ENCODE measurements at places on chromosomes 12 and 14. TPM values are rescaled to one million over a fixed set of nuclear protein-coding genes. Genes with fewer than 3 reads are reported as not detected.

The ERP27 gene
- total RNA-seq, result 0.24 TPM

The NGB gene
- total RNA-seq, result not detected

The TEX52 gene
- total RNA-seq, result 11.3 TPM

The NKX2-1 gene
- total RNA-seq, result 2.9 TPM

The OTOGL gene
- total RNA-seq, result 3.1 TPM

The OTUB2 gene
- total RNA-seq, result 1.9 TPM

The IL26 gene
- not detected for total RNA-seq

DNA sequence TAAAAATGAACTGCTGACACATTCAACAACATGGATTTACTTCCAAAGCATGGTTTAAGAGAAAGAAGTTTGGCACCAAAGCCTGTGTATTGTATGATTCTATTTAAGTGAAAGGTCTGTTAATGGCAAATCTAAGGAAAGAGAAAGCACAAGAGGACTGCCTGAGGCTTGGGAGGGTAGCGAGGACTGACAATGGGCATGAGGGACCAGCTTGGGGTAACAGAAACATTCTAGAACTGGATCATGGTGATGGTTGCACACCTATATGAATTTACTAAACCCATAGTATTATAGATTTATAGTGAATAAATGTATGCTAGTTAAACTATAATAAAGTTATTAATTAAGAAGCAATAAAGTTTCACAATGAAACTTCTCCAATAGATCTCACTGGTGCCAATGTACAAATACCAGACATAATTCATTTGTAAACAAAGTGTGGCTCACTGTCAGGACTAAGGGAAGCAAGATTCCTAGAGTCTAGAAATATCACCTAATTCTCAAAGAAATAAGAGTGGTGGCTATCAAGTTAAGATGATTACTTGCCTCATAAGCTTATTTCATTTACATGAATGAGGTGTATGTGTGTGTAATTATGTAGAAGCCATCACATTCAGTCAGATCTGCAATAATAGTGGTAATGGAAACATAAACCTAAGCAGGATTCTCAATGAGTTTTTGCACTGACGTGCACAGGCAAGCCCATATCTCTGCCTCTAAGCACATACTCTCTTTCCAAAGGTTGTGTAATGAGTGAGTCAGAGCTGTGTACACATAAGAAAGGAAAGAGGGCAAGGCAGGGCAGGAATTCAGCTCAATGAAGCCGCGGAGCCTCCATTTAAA is 353.4 kb downstream of the KCNH5 start:
- DNase-seq, result peak; percentile 96

DNA sequence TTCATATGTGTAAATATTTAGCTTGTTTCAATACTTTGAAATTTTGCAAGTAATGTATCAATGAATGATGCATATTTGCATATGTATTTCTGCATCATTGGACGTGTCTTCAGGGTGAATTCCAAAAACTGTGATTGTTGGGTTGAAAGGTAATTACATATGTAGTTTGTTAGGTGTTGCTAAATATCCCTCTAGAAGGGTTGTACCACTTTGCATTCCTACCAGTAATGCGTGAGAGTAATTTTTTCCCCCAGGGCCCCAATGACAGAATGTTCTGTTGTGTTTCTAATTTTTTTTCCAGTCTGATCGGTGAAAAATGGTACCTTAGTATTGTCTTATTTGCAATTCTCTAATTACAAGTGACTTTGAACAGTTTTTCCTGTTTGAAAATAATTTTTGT is 408.9 kb downstream of the NAV3 start:
- DNase-seq, result no peak

DNA sequence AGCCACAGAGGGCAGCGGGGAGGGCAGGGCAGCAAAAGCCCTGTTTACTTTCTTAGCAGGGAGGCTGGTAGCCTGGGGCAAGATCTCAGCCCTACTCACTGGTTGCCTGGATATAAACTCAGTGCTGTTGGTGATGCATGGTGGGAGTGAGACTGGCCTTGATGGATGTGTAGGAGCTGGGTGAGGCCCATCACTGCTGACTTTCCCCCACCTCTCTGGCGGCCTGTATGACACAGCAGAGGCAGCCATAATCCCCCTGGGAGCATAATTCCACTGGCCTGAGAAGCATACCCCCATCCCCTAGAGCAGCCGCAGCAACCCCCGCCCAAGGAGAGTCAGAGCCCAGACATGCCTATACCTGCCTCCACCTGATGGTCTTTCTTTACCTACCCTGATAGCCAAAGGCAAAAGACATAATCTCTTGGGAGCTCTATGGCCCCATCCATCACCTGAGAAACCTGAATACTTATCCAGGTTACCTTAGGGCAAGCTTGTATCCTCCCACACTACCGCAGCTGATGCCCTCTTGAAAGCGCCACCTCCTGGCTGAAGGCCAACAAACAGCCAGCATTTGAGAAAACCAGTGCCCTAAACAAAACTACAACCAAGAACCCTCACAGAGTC is 59.3 kb downstream of the DNAI7 start:
- no peak for DNase-seq

- no peak for DNase-seq
These were observed 406.7 kb downstream of the NOVA1 start for GRCh38 chr14:26191123-26191522.

GRCh38 chr12:87094356-87094755 is 838.2 kb upstream of the MGAT4C start:
- DNase-seq, result no peak

DNA sequence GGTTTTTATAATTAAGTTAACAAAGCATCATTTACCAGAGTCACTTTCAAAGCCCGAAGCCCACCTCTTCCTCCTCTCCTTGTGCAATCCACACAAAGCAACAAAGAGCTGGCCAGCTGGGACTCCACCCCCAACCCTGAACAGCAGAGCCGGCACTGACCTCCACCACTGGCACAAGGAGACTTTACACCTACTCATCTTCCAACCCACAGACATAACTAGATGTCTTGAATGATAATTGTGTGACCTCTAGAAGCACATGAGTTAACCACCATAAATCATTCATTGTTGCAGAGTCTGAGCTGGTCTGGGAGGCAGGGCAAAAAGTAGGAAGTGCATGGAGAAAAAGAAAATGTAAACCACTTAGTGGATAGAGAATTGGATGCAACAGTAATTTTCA is 72.2 kb downstream of the ST8SIA1 start:
- no peak for DNase-seq

GRCh38 chr12:112559784-112560183 is 141.0 kb downstream of the PTPN11 start:
- DNase-seq, result no peak

DNA sequence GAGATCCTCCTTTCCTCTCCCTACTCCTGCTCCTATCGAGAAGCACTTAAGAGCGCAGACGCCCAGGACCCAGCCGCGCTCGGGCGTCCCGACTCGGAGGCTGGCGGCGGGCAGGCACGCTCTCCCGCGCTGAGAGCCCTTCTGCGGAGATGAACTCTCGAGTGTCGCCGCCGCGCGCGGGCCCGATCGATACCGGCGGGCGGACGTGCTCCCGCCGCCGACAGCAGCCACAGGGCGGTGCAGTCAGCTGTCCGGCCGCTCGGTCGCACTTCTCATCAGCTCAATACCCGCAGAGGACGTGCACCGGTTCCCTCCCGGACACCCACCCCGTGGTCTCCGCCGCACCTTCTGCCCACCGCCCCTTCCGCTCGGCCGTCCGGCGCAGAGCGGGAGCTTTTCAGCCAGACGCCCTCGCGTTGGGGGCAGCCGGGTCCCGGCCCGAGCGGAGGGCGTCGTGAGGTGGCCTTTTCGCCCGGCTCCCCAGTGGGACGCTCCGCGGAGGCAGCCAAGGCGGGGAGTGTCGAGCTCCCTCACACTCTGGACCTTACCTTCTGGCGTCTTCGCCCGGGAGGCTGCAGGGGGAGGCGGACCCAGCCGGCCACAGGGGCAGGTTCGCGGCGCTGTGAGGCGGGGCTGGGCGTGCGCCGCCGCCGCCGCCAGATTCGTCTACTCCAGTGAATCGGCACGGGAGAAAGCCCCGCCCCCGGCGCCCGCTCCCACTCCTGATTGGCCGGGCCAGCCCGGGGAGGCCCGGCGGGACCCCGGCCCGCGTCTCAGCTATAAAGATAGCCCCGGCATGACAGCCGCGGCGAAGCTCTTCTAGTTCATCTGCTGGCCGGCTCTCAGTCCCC is at the start of gene INSM2:
Gene INSM2 (plus strand): TSS at position 808 of the 851 bp plus-strand sequence. CDS start 89 bp downstream, outside the sequence.
- peak; percentile 25 for DNase-seq

- no peak for DNase-seq
These were observed 24.0 kb upstream of the GSC start for GRCh38 chr14:94793901-94794300.

- DNase-seq, result peak; percentile 65
These were observed 3.9 kb upstream of the POC1B start for GRCh38 chr12:89529738-89530137.

DNA sequence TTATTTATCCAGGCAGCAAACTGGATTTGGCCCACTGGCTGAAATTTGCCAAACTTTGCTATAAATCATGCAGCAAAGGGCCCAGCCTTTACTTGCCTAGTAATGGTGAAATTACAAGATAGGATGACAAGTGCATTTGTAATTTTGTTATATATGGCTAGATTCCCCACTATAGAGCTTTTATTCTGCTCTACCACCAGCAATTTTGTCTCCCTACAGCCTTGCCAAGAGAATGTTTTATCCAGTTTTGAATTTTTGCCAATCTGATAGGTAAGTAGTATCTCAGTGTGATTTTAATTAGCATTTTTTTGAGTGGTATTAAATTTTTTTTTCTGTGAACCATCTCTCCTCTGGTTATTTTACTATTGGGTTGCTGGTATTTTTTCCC is 161.6 kb downstream of the SLC41A2 start:
- DNase-seq, result no peak

GRCh38 chr14:92425101-92425500 is 88.5 kb upstream of the RIN3 start:
- no peak for DNase-seq

DNA sequence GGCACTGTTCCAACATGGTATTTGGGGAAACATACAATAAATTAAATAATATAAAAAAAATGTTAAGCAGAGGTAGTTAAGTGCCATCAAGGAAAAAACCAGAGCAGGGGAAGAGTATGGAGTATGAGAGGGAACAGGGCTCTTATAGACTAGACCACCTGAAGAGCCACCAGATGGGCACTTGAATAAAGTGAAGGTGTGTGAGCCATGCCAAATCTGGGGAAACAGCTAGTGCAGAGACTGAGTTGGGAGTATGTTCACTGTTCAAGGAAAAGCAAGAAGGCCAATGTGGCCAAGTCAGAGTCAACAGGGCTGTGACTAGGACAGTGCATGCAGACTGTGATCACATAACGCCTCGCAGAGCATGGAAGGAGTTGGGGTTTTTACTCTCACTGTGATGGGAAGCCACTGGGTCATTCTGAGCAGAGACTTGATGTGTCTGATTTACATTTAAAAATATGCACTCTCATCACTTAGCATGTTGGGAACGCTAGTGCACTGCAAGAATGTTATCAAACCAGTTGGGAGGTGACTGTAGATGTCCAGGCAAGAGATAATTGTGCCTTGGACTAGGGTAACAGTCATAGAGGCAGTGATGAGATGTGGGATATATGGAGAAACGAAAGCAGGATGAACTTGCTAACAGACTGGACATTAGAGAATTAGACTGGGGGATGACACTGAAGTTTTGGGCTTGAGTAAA is 25.6 kb downstream of the NDUFA12 start:
- DNase-seq, result no peak

GRCh38 chr14:68376067-68376779 is 416.6 kb downstream of the ZFP36L1 start:
- DNase-seq, result no peak

- DNase-seq, result no peak
These were observed 7.5 kb downstream of the AMHR2 start for GRCh38 chr12:53431187-53431586.

- no peak for DNase-seq
These were observed 14.2 kb upstream of the NEK9 start for GRCh38 chr14:75141062-75141461.

GRCh38 chr14:75826599-75826998 is 155.2 kb downstream of the TGFB3 start:
- DNase-seq, result no peak

GRCh38 chr14:73696466-73697400 is 17.5 kb downstream of the PNMA1 start:
- no peak for DNase-seq

GRCh38 chr14:33369972-33370371 is 431.3 kb downstream of the NPAS3 start:
- no peak for DNase-seq

- DNase-seq, result no peak
These were observed 4.3 kb downstream of the TINF2 start for GRCh38 chr14:24238123-24238522.

- no peak for DNase-seq
These were observed 349.7 kb downstream of the ATP23 start for GRCh38 chr12:58291106-58291505.

DNA sequence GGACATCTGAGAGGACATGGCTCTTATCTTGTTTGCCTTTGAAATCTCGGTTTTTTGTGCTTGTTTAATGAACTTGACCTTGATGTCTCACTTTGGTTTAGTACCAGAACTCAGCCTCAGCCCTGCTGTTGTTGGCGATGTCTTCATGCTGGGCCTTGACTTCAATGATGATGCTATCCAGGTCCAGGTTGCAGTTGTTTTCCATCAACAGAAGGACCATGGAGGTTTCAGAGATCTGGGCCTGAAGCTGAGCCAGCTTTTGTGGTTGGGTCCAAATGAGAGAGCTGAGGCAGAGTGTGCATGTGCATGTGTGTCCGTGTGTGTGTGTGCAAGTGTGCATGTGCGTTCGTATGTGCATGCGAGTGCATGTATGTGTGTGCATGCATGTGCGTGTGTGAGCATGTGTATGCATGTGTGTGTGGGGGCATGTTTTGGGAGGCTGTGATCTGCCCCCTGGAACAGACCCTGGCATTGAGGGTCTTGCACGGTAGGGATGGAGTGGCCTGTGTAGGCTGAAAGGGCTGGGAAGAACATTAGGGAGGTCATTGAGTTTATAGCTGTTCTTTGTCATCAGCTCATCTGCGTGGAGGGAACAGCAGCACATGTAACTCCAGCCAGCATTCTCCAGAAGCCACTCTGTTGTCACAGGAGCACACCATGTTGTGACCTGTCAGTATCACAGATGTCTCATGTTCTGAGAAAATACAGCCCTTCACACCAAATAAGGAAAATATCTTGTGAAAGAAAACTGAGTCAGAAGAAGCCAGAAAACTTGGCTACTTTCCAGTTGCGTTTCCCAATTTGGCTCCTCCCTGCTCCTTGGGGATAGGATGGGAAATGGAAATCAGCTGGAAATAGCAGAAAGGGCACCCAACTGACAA is 10.0 kb upstream of the KRT82 start:
- peak; percentile 74 for DNase-seq
